ENCODE measurements at places on chromosomes 2 and 18. TPM values are rescaled to one million over a fixed set of nuclear protein-coding genes. Genes with fewer than 3 reads are reported as not detected.

The OTOS gene
- not detected for polyA plus RNA-seq

The NPAS2 gene
- polyA plus RNA-seq = 1.1 TPM

GRCh38 chr2:74051504-74051903 lies 66.8 kb downstream of the TET3 start:
- H3K36me3 ChIP-seq = no peaks in the 10 kb centered on the region
- H3K4me3 ChIP-seq = no peak overlapping the region
- no peak overlapping the region for H3K27ac ChIP-seq

DNA sequence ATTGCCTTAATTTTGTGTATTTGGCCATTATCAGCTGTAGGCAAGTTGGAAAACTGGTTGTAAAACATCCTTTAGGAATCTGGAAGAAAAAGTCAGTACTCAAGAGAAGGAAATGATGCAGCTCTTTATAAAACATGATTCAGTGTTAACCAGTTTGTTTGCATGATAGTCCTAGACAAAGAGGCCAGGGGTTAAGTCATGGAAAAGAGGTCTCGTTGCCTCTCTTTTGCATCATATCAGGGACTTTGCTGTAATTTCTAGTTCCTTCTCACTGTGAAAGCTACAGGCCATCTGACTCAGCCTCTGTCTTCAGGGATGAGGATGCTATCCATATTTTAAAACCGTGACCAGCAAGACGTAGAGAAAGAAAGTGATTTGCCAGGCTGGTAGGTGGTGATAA lies 38.0 kb downstream of the NPAS2 start:
- no peak for DNase-seq
- no peak overlapping the region for H3K4me3 ChIP-seq
- H3K36me3 ChIP-seq = no peaks in the 10 kb centered on the region
- H3K27ac ChIP-seq = no peak overlapping the region
- H3K27me3 ChIP-seq = peaks cover 3% of the 10 kb centered on the region
- no peaks in the 10 kb centered on the region for H3K4me1 ChIP-seq
